ENCODE measurements at places on chromosomes 2 and 18. TPM values are rescaled to one million over a fixed set of nuclear protein-coding genes. Genes with fewer than 3 reads are reported as not detected.

The IL1R2 gene
- not detected for total RNA-seq

The TSPYL6 gene
- total RNA-seq, result not detected

The USP14 gene
- 42.6 TPM for total RNA-seq

The MEP1B gene
- not detected for total RNA-seq

The MC2R gene
- total RNA-seq, result not detected

The PLEKHM3 gene
- 16.1 TPM for total RNA-seq

The RAB10 gene
- total RNA-seq, result 67.8 TPM

The PAX8 gene
- total RNA-seq, result 1.7 TPM

The PJVK gene
- 3.6 TPM for total RNA-seq

The TEKT4 gene
- total RNA-seq, result not detected

The VIT gene
- not detected for total RNA-seq

The NAT8 gene
- total RNA-seq, result not detected

- no peak for DNase-seq
Observed at GRCh38 chr18:14117606-14118005, 14.6 kb downstream of the ZNF519 start.

GRCh38 chr2:192584976-192585375 is 390.2 kb upstream of the TMEFF2 start:
- no peak for DNase-seq

DNA sequence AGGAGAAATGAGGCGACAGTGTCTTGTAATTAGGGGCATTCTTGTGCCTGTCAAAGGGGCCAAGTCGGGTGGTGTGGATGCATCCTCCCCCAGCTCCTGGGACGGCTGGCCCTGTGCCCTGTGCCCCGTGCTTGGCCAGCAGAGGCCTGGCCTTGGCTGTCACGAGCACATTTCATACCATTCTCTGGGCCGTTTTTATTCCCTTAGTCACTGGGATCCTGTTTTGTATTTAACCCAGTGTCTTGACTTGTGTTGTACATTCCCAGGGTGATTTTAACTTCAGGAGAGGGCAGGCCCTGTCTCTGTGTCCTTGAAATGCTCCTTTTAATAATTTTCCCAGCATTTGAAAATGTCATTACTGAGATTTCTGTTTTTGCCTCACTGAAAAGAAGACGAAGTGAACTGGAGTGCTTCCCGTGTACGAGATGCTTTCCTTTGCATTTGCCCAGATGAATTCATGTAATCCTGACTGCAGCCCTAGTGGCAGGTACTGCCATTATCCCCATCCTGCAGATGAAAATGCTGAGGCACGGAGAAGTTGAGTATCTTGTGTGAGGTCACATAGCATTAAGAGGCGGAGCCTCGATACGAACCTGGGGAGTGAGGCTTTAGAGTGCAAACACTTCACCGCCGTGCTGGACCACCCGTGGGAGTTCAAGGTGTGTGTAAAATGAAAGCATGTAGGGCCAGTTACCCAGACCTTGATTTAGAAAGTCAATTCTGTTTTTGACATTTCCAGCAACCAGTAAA is 57.0 kb downstream of the SH3RF3 start:
- no peak for DNase-seq

DNA sequence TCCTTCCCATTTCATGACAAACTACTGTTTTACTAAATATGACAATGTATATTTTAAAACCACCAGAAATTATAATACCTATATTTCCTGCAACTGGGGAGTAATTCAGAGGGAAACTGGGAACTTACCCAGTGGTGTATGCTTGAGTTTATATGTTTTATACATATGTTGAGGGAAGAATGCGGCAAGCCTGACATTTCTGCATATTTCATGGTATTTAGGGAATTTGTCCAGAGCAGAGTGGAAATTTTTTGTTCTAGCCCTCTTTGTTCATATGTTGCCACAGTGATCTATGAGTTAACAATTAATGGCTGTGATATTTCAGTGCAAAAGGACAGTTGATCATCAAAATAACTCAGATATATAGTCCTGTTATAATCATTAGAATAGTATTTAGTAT is 230.8 kb upstream of the VWC2L start:
- DNase-seq, result no peak

GRCh38 chr2:100416935-100417710 is at the start of gene CHST10:
Gene CHST10, minus strand, starts transcription at chr2:100417668. Its CDS starts 10,993 bp downstream, at chr2:100406675.
- DNase-seq, result peak; percentile 21

GRCh38 chr18:45415614-45416013 is 199.7 kb upstream of the SLC14A2 start:
- DNase-seq, result no peak

GRCh38 chr2:46000660-46001059 is 296.5 kb upstream of the EPAS1 start:
- DNase-seq, result no peak

DNA sequence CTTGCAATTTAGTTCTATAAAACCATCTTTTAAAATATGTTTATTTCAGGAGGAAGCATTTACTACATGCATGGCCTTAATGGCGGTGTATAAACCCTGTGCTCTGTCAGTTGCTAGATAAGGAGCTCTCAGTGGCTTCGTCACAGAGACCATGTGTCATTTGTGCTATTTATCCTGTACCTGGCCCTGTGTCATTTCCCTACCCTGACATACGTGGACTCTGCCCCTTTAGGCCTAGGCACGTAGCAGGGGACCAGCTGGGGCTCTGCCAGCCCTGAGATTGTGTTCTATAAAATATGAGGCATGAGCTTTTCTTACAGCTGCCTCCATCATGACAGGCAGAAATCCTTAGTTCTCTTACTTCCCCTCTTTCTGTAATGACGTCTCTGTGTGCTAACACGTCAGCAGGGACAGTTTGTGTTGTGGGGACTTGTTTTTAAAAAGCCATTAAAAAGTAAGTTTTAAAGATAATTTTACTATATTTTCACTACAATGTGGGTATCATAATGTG is 88.0 kb downstream of the ITGB1BP1 start:
- no peak for DNase-seq

GRCh38 chr2:85794038-85794441 is 40.2 kb downstream of the ATOH8 start:
- DNase-seq, result no peak

DNA sequence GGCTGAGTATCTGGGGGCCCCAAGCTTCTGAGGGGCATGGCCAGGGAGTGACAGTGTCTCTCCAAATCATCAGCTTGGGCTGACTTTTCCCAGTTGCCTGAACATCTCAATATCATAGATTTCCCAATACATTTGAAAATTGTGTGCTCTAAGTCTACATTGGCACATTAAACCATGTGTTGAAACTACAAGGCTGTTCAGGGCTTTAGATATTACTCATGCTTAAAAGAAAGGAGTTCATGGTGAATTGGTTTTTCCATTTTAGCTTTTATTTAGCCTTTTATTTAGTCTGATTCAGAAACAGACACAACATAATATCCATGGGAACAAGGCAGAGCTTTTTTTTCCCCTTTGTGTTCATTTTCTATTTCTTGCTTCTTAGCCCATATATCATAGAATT is 49.9 kb upstream of the GALR1 start:
- DNase-seq, result no peak

DNA sequence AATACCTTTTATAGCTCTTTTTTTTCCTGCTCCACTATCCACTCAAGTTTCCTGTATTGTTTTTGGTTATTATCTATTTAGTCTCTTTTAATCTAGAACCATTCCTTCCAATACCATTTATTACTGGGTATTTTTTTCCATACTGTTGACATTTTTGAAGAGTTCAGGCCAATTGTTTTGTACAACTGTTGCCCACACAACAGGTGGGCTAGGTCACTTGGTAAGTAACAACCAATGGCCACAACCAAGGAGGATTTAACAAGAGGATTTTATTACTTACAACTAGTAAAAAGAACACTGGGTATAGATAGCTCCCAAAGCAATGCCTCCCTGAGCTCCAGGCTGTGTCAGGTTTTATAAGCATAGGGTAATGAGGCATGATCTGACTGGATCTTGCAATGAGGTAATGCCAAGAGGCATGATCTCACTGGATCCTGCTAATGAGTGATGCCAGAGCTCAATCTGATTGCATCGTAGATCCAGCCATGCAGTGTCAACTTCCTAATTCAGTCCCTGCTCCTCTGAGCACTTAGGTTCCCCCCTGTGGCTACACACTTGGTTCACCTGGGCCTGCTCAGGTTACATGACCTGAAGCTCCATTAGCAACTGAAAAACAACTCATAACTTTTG is 7.1 kb upstream of the CEP68 start:
- no peak for DNase-seq

DNA sequence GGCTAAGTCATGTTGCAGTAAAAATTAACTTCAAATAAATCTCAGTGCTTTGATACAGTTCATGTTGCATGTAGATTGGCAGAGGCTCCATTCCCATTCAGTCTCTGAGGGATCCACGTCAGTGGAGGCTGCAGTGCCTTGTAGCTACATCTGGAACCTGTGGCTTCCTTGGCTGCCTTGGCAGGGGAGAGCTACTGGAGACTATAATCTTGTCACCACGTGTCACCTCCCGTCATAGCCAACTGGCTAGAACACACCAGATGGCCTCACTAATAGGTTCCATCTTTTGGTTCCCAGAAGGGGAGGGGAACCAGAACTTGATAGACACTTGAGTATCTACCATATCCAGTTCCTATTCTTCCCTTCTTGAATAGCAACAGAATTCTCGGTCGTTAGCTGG is 28.4 kb downstream of the E2F6 start:
- no peak for DNase-seq

- DNase-seq, result no peak
Observed at GRCh38 chr2:68755071-68755470, 20.5 kb downstream of the ARHGAP25 start.

DNA sequence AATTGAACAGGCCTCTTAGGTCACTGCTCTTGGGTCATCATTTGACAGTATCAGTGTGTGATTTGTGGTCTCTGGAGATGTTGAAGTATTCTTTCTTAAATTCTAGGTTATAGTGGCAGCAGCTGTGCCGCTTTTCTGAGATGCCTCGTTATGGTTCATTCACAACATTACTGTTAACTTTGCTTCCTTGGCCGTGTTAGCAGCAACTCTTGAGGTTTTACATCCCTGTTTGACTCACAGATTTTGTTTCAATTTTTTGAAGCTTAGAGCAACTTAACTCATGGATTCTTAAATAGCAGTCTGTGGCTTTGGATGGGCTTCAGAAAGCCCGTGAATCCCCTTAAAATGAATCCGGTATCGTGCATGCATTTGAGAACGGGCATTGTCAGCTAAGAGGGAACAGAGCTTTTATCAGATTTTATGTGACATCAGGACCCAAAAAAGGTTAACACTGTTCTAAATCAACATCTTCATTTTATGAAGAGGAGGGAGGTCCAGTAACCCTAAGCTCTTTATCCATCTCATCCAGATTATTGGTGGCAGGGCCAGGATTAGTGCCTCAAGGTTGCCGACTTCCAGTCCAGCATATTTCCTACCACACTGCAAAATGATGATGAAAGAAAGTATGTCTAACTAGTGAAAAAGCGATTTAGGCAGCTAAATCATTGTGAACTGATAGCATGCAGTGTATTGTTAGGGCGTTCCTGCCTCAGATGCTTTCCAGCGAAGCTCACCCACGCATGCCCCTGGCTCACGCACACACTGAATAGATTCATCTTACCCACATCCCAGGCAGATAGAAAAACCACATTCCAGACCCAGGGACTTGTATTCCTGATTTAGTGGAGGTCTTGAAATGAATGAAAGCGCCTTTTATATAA is 5.1 kb downstream of the TRIB2 start:
- DNase-seq, result no peak

- DNase-seq, result no peak
Observed at GRCh38 chr2:109209412-109209811, 80.4 kb downstream of the SH3RF3 start.

- DNase-seq, result no peak
Observed at GRCh38 chr2:107334306-107334705, 448.3 kb upstream of the ST6GAL2 start.

GRCh38 chr2:111522231-111522768 is 361.7 kb downstream of the ANAPC1 start:
- DNase-seq, result no peak

DNA sequence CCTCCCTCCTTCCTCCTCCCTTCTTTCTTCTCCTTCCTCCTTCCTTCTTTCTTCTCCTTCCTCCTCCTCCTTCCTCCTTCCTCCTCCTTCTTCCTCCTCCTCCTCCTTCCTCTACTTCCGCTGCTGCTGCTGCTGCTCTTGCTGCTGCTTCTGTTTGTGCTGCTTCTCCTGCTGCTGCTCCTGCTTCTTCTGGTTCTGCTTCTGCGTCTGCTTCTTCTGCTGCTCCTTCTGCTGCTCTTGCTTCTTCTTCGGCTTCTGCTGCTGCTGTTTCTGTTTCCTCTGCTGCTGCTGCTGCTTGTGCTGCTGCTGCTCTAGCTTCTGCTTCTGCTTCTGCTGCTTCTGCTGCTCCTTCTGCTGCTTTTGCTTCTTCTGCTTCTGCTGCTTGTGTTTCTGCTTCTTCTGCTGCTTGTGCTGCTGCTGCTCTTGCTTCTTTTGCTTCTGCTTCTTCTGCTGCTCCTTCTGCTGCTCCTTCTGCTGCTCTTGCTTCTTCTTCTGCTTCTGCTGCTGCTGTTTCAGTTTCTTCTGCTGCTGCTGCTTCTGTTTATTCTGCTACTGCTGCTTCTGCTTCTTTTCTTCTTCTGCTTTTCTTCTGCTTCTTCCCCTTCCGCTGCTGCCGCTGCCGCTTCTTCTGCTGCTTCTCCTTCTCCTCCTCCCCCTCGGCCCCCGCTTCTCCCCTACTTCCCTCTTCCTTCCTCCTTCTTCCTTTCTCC is 8.6 kb downstream of the SNRNP27 start:
- no peak for DNase-seq

GRCh38 chr2:67295406-67295805 is 101.7 kb upstream of the ETAA1 start:
- no peak for DNase-seq

GRCh38 chr18:8106603-8107002 is 502.6 kb upstream of the RAB12 start:
- no peak for DNase-seq

GRCh38 chr2:189791338-189792042 is 7.2 kb downstream of the PMS1 start:
- DNase-seq, result peak; percentile 50

- no peak for DNase-seq
Observed at GRCh38 chr2:160270571-160271113, 70.6 kb upstream of the ITGB6 start.

DNA sequence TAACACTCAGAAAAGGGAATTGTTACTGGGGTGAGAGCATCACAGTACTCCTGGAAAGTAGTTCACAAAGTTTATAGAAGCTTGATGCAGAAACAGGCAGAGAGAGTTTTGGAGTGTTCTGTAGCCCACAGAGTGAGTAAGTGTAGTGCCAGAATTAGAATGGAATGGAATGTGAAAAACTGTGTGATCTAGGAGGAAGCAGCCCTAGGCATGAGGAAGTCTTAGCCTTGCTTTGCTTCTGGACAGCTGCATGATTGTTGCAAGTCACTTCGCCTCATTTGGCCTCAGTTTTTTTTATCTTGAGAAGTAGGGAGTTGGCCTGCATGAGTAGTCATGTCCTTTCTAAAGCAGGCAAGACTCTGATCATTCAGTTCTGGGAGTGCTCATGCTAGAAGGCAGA is 10.9 kb downstream of the SERPINB12 start:
- no peak for DNase-seq

GRCh38 chr2:216792222-216793021 is 67.4 kb downstream of the TNP1 start:
- no peak for DNase-seq

GRCh38 chr18:33745871-33746545 is 168.0 kb downstream of the ASXL3 start:
- no peak for DNase-seq

GRCh38 chr2:235698028-235698427 is 204.2 kb downstream of the AGAP1 start:
- DNase-seq, result no peak
